ENCODE measurements at places on chromosomes 1 and 21.

DNA sequence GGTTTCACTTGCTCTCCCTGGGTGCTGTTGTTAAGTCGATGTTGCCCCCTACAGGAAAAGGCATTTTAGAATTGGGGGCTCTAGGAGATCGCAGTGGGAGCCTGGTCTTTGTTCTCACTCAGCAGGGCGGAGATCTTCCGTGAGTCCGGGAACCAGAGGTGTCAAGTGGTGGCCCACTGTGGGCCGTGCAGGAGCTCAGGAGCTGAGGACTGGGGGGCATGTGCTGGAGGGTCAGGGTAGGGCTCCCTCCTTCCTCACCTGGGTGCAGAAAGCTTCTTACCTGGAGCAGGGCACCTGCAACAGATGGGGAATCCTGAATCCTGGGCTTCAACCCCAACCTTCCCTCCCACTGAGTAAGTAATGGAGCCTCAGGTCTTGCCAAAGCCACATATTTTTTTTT is 392.7 kb downstream of the NPHP4 start:
- no peak for DNase-seq

DNA sequence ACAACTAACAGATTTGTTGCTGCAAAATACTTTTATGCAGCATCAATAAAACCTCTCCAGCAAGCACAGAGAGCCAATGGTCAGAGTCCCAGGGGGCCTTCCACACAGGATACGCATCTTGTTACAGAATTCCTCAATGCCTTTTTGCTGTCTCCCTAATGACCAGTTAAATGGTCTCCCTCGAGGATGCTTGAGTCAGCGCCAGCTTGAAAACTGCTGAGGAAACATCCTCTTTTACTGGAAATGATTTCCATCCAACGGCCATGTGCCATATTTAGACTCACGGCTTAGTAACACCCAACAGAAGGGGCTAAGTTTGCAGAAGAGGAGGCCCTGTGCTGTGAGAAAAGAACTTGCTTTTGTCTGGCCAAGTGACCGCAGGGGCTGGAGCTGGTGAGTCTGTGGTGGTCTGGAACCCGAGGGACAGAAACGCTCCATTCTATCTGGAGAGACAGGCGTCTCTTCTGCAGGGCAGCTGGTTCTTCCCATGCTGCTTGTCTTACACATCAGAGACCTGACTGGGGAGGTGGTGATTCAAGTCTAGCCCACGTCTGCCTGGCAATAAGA is 496.4 kb downstream of the SETD4 start:
- DNase-seq, result no peak

- DNase-seq, result no peak
Measured at GRCh38 chr1:153937331-153937730, 9.2 kb downstream of the DENND4B start.

DNA sequence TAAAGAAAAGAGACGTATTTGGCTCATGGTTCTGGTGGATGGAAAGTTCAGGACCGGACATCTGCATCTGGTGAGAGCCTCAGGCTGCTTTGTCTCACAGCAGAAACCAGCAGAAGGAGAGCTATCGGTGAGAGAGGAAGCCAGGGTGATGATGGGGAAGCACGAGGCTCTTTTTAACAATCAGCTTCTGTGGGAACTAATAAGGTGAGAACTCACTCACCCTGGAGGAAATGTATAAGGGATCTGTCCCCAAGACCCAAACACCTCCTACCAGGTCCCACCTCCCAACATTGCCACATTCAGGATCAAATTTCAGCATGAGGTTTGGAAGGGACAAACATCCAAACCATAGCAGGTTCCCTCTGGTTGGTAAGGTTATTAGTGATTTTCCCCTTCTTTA is 32.8 kb downstream of the ASTN1 start:
- no peak for DNase-seq

DNA sequence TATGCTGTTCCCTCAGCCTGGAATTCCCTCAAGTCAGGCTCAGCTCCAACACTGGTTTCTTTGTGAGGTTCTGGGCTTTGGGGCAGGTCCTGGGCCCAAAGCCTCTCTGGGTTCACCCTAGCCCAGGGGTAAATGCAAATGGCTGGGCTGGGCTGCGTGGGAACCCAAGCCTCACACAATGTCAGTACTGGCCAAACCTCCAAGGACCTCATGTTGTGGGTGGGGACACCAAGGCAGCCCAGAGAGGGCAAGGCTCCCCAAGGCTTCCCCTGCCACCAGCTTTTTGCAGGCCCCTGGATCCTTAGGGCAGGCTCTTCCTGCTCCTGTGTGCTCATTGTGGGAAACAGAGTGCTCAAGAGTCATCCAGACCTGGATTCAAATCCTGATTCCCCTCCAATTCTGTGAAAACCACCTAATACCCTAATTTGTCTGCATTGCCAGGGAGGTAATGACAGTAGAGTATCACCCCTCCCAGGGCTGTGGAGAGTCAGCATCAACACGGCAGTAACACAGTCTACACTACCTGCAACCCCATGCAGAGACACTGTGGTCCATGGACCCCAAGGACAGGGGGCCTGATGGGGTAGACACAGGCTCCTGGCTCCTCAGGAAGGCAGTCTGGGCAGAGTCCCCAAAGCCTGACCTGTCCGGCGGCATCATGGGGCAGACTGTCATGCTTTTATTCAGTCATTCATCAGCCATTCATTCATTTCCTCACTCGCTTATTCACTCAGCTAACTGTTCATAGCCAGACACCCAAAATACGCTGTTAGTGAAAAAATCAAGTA is 85.7 kb downstream of the DMRTB1 start:
- no peak for DNase-seq

All from right kidney (tissue), 9 donors.